GM18507 (cell line): ENCODE measurements at places on chromosomes 6 and 20.

DNA sequence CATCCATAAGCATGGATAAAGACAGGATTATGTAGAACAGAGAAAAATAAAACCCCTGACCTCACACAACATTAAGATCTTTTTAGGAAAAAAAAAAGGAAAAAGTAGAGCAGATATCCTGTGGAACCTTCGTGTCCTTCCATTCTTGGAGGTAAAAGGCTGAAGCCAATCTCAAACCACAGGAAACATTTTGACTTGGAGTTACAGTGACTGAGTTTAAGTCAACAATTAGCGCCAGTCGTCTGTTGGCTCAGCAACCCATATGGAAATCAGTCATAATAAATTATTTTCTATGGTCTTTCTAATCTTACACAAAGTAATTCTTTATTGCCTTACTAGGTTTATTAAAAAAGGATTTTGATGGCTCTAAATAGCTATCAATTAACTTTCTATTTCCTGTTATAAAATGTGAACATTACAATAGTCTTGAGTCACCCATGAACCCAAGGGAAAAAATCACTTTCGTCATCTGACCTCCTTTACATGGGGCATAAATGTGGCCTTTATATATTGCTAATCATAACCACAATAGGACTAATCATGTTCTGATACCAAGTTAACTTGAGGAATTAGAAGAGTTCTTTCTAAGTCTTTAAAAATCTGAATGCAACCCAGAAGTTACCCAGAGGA lies 592.9 kb downstream of the TFAP2B start:
- DNase-seq = no peak

- DNase-seq = no peak
These were observed 76.0 kb downstream of the JPH2 start for GRCh38 chr20:44110816-44111568.

DNA sequence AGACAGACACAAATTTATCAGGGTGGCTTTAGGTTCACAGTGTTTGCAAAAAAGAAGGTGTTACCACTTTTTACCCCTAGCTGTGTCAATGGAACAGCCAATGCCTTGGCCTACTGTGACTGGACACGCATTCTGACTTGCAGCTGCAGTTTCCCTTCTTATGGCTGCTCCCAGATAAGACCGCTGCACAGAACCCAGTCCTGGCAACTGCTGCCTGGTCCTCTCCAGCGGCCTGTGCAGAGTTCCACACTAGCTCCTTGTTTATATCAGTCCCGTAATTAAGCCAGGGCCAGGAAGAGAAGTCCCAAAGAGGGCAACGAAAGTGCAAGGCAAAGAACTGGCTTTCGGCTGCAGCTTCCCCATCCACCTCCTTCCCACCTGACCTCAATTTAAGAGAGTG lies 283.0 kb downstream of the FOXC1 start:
- DNase-seq = no peak

GRCh38 chr6:42877695-42878094 lies 1.7 kb upstream of the RPL7L1 start:
- no peak for DNase-seq

DNA sequence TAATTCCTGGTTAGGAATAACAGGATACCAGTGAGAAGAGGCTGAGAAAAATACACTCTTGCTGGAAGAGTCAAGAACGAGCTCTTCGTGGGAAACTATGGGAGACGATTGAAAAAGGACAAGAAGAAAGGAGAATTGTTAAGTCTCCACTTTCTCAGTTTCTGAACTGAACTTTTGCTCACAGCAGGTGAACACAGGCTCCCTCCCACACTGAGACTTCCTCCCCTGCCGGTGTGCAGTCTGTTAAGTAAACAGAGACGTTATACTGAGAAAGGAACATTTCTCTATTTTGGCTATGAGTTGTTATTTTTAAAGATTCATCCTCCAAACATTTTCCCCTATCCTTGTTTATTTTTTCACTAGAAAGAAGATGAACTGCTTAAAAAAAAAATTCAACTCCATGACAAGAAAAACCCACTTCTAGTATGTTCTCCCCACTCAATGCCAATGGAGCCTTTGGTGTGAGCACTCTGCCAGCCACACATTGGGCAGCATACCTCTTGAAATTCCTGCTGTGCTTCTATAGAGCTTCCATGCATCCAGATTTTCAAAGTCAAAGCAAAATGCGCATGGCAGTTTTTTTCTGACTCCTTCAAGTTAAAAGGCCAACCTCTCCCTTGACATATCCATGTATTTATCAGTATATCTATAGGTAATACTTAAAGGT lies 250.5 kb downstream of the ESR1 start:
- DNase-seq = no peak

DNA sequence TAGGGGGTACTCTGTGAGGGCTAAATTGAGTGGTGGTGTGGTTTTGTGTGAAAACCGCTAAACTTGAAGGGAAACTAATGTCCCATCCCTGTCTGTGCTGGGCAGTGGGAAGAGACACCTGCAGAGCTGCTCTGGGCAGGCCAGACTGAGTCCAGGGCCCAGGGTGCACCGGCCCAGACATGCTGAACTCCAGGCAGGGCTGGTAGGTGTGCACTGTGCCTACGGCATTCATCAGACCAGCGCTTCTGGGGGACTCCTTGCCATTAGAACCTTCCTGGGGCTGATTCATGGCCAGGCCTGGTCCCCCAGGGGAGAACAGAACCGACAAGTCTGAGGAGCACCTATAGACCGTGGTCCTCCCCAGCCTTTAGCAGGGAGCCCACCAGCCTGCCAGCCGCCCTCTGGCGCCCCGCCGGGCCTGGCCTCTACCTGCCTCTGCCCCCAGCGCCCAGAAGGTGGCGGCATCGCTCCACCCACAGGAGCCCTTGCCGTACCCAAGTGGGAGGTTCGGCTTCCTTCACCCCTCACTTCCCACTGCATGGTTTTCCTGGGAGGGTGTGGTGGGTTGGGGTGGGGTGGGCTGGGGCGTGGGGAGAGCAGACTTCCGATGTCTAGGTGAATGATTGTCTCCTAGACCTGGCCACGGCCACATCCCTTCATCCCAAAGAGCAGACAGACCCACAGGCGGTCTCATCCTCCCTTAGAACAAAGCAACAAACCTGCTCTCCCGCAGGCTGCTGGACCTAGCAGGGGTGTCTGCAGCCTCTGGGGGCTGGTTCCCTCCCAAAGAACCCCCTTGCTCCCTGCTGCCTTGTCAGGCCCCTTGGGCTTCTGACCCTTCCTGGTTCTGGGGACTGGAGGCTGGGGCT lies 15.5 kb downstream of the CCDC167 start:
- DNase-seq = peak; percentile 75

DNA sequence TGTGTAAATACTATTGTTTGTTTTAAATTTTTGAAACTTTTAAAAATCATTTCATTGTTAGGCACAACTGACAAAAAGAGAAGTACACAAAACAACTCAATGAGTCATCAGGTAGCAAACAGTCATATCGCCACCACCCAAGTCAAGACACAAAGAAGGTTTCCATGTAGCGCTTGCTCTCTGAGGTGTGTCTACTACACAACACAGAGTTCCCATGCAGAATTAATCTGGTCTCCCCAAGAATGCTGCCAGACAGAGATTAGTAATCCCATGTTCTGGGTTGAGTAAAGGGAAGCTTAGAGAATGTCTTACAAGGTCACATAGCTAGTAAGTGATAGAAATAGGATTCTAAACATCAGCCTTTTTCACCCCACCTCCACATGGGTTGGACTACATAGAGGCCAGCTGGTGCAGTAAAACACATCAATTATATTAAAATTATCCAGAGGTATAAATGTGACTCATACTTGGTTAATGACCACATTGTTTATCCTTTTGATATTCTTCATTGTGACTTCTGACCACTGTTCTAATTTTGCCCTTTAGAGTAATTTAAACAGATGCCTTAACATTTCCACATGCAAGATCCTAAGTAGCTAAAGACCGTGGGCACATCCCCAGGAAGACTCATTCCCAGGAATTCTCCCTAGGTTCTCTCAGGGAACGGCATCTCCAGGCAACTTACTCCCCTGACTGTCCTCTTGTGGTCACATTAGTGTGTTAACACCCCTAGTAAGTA lies 413.5 kb downstream of the PRKN start:
- no peak for DNase-seq

GRCh38 chr6:38724343-38724742 lies 9.2 kb downstream of the DNAH8 start:
- no peak for DNase-seq
